ENCODE measurements at places on chromosomes 7 and 10.

- no peak for DNase-seq
Measured at GRCh38 chr7:130394421-130395195, 14.3 kb downstream of the CPA1 start.

DNA sequence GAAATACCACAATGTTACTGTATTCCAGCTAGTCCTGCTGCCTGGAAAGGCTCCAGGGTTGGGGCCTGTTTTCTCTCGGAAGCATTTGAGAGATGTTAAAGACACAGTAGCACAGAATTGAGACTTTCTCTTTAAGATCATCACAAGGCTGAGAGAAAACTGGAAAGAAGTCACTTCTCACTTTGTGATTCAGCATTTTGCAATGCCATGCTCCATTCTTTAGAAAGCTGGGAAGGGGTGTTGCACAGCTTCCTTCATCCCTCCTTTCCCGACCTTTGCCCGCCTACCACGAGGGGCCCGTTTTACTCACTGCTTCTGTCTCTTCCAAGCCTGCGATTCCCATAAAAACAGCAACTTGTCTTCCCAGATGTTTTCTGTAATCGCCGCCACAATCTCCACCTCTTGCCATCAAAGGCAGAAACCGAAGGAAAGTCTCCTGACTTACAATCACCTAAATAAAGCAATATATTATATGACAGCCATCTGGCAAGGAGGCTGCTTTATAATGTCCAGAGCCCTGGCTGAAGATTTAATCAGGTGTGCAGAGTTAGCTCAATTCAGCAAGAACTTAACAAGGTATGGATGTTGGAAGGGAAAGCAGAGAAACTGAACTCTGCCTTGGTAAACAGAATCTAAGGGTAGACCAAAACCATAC is 18.9 kb downstream of the NOD1 start:
- DNase-seq: peak; percentile 92

- no peak for DNase-seq
Measured at GRCh38 chr10:133318494-133319127, 9.9 kb downstream of the ZNF511 start.

DNA sequence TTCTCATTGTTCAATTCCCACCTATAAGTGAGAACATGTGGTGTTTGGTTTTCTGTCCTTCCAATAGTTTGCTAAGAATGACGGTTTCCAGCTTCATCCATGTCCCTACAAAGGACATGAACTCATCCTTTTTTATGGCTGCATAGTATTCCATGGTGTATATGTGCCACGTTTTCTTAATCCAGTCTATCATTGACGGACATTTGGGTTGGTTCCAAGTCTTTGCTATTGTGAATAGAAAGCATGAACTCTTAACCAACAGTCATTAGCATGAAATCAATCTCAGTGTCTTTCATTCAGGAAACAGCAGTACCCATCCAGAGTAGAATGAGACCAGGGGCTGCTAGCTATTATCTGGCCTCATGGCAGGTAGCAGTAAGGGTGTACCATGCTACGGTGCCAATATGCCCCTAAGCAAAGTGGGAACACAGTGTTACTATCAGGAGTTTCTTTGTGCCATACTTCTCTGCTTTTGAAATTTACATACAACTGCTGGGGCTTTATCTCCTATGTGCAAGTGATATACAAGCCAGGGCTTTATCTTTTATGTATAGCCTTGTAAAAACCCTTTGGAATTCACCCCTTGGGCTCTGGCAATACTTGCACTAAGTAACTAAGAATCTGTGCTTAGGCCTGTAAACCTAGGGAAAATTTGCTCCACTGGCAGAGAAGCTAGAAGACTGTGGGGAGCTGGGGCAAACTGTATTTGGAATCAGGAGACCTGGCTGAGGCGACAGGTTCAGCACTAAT is 5.4 kb downstream of the PON2 start:
- no peak for DNase-seq

DNA sequence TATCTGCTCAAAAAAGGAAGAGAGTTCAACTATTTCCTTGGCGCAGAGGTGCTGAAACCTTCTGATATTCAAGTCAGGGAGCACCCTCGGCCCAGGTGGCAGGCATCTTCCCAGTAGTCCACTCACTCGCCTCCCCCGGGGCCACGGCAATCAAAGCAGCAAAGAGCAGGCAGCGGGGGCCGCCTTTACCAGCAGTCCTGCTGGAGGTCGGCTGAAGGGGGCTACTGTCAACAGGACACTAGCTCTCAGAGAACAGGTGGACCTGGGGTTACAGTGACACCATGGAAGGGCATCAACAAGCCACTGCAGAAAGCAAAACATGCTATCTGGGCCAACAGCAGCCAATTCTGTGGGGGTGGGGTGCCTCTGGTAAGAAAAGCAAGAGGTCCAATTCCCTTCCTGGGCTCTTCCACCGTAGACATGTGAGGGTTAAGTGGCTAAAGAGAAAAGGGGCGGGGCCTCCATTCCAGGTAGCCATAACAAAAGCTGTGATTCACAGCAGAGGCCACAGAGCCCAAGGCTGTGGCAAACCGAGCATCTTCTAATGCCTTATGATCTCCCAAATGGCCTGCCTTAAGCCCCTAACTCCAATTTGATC is 9.4 kb downstream of the FZD9 start:
- no peak for DNase-seq

- DNase-seq: no peak
Measured at GRCh38 chr7:159143780-159144757, 598 bp downstream of the VIPR2 start.

DNA sequence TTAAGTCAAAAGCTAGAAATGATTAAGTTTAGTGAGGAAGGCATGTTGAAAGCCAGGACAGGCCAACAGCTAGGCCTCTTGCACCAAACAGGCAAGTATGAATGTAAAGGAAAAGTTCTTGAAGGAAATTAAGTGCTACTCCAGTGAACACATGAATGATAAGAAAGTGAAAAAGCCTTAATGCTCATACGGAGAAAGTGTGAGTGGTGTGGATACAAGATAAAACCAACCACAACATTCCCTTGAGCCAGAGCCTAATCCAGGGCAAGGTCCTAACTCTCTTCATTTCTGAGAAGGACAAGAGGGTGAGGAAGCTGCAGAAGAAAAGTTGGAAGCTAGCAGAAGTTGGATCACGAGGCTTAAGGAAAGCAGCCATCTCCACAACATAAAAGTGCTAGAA is 53.0 kb downstream of the DNAJC1 start:
- DNase-seq: no peak

- no peak for DNase-seq
Measured at GRCh38 chr10:79393221-79393923, 46.1 kb downstream of the PPIF start.

DNA sequence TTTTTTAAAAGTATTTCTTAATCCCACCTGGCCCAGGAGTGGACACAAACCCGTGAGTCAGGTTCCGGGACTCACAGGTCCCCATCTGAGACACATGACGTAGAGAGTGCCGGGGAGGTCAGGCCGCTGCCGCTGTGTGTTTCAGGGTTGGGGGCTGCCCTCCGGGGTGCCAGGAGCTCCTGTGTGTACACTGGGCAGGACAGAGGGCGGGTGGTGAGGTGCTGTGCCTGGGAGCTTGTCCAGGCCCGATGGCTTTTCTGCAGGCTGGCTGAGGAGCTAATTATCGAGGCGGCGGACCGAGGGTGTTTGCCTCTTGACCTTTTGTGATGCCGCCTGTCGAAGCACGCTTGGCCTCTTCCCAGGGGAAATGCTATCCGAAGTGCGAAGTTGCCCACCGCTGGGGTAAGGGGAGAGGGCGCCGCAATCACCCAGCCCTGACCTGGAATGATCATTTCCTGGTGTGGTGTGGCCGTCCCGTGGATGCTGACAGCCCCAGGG is 42.1 kb downstream of the FOXL3 start:
- no peak for DNase-seq

Data from skeletal muscle cell (primary cell).